ENCODE measurements at places on chromosomes 16 and 17. TPM values are rescaled to one million over a fixed set of nuclear protein-coding genes. Genes with fewer than 3 reads are reported as not detected.
A peak's percentile ranks its signal among the peaks of the same experiment; 100 is the strongest.

DNA sequence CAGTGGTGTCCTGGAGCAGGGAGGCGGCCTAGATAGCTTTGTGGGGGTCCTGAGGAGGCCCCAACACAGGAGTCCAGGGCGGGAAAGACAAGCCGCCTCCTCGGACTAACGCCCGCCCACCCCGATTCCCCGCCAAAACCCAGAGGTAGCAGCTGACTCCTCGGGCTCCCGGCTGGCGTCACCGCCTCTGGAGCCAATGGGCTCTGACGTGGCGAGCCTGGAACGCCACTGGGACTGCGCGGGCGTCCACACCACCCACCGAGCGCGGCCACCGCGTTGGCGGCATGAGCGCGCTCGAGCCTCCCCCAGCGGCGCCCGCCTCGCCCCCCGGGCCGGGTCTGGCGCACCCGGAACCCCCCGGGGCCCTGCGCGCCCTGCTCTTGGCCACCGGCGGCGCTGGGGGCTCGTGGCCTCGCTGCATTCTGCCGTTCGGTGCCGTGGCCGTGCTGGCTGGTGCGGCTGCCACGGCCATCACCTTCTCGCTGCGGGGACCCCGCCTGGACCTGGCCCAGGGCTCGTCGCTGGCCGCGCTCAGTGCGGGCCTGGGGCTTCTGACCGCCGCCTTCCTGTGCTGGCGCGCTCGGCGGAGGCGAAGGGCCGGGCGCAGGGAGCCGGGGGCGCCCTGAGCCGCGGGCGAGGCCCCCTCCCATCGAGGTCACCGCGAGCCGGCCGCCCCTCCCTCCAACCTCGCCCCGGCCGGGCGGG is 3.4 kb upstream of the NTN3 start:
- no peaks in the 10 kb centered on the region for H3K36me3 ChIP-seq
- H3K27me3 ChIP-seq: peaks cover 48% of the 10 kb centered on the region
- peak; percentile 83 for DNase-seq
- H3K27ac ChIP-seq: no peak overlapping the region
- peak overlapping the region; percentile 71 for H3K4me3 ChIP-seq

Gene CTRB1
- total RNA-seq: not detected

- peaks cover 26% of the 10 kb centered on the region for H3K4me1 ChIP-seq
- no peaks in the 10 kb centered on the region for H3K27me3 ChIP-seq
- no peak for DNase-seq
- H3K4me3 ChIP-seq: peak overlapping the region; percentile 67
- peaks cover 7% of the 10 kb centered on the region for H3K36me3 ChIP-seq
These were observed 672 bp upstream of the ALKBH5 start for GRCh38 chr17:18182978-18183333.

DNA sequence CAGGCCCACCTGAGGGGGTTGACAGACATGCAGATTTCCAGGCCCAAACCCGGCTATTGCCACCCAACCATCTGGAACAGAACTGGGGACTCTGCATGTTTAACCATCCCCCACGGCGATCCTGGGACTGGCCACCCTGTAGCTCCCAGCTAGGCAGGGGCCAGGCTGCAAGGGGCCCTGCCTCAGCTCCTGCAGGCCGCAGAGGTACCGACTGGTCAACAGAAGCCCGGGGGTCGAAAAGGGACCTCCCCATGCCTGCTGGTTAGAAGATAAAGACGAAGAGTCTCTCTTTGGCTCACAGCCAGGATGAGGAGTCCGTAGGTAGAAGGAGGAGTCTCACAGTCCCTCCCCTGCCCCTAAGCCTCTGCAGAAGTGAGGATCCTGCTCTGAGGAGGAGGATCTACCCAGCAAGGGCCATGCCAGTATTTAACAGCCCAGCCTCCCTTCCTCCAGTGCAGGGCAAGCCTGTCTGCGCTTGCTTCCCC is 223.4 kb upstream of the TNRC6C start:
- DNase-seq: no peak
- H3K4me1 ChIP-seq: peaks cover 6% of the 10 kb centered on the region
- H3K36me3 ChIP-seq: peaks cover 3% of the 10 kb centered on the region
- H3K4me3 ChIP-seq: no peak overlapping the region

DNA sequence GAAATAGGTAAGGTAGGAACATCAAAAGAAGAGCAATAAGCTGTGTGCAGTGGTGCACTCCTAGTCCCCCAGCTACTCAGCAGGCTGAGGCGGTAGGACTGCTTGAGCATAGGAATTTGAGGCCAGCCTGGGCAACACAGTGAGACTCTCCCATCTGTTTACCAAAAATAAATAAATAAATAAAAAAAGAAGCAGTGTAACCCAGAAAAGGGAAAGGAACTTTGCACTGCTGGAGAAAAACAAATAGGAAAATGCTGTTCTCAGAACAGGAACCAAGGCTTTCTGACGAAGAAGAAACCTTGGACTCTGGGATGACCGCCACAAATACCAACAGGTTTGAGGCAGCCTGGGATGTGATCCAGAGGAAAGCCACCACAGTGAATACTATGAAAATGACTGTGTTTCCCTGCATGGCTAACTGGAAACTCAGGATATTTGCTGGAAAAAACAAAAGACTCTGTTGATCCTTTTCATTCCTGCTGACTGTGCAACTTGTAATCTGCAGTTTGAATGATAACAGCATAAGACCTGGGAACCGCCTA is 41.2 kb downstream of the TTC19 start:
- no peak for DNase-seq
- H3K36me3 ChIP-seq: peaks cover 22% of the 10 kb centered on the region
- H3K4me1 ChIP-seq: peaks cover 8% of the 10 kb centered on the region
- H3K27me3 ChIP-seq: no peaks in the 10 kb centered on the region

Gene CDH5
- total RNA-seq: not detected

GRCh38 chr17:49890077-49890821 is 42.4 kb upstream of the TAC4 start:
- no peaks in the 10 kb centered on the region for H3K36me3 ChIP-seq
- H3K4me1 ChIP-seq: peaks cover 17% of the 10 kb centered on the region
- H3K27me3 ChIP-seq: peaks cover 47% of the 10 kb centered on the region
- peak; percentile 75 for DNase-seq
- no peak overlapping the region for H3K27ac ChIP-seq
- peak overlapping the region; percentile 57 for H3K4me3 ChIP-seq

DNA sequence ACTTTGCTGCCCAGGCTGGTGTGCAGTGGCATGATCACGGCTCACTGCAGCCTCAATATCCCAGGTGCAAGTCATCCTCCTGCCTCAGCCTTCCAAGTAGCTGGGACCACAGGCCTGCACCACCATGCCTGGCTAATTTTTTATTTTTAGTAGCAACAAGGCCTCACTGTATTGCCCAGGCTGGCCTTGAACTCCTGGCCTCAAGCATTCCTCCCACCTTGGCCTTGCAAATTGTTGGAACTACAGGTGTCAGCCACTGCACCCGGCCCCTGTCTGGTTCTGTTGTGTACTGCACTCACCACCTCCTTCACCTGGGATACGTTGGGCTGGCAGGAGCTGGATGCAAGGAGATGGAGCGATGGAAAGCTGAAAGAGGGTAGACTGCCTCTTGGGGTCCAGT is 8.5 kb downstream of the PLA2G15 start:
- no peaks in the 10 kb centered on the region for H3K4me1 ChIP-seq
- no peaks in the 10 kb centered on the region for H3K27me3 ChIP-seq
- H3K27ac ChIP-seq: no peak overlapping the region

DNA sequence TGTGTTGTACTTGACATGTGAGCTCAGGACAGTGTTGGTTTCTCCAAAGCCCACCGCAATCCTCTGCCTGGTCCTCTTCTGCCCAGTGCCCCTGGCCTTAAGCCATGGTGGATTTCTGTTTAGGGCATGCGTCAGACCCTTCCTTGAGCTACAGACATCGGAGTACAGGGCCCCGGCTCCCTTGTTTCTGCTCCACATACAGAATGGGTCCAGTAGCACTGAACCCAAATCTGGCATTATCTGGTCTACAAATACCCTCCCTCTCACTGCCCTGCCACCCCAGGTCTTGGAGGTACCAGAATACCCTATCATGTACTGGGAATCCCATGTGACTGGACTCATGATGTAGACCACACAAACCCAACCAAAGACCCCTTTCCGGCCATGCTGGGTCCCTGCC is 27.4 kb upstream of the ZNHIT3 start:
- DNase-seq: no peak
- no peaks in the 10 kb centered on the region for H3K4me1 ChIP-seq
- no peak overlapping the region for H3K27ac ChIP-seq

Gene HOXB2
- total RNA-seq: not detected
